ENCODE measurements at places on chromosomes 1 and 21.

DNA sequence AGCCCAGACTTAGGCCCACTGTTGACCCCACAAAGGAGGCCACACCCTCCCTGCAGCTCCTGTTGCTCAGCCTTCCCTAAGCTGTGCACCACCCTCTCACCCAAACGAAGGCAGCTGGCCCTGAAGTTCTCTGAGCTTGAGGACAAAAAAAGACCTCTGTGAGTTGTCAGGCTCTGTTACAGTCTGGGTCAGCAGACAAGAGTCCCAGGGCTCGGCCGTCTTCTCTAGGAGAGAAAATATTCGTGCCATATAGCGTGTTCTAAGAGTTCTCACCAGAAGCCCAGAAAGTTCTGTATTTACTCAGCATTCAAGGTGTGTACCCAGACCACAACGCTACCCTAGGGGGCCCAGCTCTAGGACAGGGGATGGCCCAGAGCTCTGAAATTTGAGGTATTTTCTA, 25.5 kb upstream of the LYST start:
- DNase-seq = no peak

- no peak for DNase-seq
Observed at GRCh38 chr1:16434501-16434900, 2.7 kb downstream of the SPATA21 start.

DNA sequence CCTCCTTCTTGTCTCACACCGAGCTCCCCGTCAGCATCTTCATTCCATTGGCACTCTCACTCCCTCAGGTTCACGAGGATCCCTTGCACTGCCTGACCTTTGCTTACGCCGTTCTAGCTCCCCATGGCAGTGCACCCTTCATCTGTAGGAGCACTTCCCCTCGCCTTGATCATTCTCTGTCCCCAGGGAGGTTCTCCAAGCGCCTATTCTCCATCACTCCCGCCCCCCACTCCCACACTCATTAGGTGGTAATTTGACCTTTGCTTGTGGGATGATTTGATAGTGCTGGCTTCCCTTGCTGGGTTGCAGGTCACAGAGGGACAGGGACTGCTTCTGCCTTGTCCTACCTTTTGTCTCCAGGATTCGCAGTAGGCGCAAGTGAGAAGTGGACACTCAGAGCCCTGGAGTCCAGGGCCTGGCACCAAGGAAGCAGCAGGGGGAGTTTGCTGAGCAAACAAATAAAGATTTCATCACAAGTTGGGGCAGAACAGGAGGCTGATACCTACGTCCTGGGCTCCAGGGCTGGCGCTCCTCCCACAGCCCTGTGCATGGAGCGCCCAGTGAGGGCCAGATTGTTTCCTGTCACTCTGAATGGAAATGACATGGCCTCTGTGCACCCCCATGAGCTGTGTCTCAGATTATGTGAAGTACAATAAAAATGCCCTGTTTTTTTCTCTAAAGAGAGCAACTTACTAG, 82.0 kb upstream of the RUNX3 start:
- DNase-seq = no peak

DNA sequence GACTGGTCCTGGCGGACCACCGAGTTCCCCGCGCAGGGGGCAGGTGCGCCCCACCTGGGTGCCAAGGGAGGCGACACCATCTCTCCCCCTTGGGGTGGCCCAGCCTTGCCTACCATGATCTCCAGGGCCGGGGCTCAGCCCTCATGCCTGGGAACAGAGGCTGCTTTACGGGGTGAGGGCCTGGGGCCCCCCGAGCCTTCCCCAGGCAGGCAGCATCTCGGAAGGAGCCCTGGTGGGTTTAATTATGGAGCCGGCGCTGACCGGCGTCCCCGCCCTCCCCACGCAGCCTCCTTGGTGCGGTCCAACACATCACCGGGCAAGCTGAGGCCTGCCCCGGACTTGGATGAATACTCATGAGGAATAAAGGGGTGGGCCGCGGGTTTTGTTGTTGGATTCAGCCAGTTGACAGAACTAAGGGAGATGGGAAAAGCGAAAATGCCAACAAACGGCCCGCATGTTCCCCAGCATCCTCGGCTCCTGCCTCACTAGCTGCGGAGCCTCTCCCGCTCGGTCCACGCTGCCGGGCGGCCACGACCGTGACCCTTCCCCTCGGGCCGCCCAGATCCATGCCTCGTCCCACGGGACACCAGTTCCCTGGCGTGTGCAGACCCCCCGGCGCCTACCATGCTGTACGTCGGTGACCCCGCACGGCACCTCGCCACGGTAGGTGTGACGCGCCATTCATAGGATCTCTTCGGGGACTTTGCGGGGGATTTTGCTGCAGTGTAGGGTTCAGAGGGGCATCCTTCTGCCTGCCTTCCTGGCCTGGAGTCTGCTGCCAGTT, 38.2 kb downstream of the TP73 start:
- DNase-seq = no peak

- no peak for DNase-seq
Observed at GRCh38 chr1:199082778-199083389, 444.0 kb downstream of the PTPRC start.

DNA sequence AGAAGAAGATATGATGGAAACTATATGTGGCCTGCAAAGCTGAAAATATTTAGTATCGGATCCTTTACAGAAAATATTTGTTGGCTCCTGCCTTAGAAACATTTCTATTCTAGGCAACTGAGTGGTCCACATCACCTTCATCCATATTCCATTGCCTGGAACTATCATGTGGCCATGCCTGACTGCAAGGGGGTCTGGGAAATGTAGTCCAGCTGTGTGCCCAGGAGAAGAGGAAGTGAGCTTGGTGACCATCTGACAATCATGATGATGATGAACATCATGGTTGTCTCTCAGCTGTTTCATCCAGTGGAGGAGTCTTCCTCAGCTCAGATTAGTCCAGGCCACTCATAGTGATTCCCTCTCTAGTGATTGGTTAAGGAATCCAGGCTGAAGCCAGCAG, 61.8 kb upstream of the IFNLR1 start:
- no peak for DNase-seq

GRCh38 chr1:218369688-218370511, 24.8 kb downstream of the TGFB2 start:
- no peak for DNase-seq

DNA sequence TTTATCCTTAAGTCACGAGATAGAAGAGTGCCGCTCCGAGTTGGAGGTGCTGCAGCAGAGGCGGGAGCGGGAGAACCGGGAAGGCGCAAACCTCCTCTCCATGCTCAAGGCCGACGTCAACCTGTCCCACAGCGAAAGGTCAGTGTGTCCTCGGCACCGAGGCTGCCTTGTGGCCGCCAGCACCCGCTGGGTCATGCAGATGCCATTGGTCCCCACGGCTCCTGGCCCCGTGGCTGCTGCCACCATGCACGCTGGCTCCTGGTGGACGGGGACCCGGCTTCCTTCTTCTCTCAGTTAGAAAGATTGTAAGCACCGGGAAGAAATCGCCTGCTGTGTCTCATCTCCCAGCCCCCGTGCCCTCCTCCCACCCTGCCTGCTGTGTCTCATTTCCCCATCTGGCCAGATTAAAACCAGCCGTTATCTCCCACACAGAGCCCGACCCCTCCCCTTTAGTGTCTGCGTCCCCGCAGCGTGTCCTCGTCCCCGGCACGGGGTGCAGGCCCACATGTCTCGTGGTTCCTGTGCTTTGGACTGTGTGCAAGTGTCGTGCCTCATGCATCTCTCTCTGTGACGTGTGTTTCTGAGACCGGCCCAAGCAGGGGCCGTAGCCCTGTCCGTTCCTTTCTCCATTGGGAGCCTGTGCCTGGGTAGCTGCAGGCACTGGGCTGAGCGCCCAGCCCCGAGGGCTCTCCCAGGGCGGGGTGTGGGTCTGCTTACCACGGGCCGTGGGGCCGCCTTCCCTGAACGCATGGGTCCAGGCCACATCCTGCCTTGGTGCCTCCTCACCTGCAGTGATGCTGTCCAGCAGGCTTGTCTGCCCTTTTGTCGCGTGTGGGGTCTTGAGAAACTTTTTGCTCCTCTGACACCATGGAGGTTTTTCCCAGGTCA, 62.1 kb downstream of the PCNT start:
- DNase-seq = no peak

DNA sequence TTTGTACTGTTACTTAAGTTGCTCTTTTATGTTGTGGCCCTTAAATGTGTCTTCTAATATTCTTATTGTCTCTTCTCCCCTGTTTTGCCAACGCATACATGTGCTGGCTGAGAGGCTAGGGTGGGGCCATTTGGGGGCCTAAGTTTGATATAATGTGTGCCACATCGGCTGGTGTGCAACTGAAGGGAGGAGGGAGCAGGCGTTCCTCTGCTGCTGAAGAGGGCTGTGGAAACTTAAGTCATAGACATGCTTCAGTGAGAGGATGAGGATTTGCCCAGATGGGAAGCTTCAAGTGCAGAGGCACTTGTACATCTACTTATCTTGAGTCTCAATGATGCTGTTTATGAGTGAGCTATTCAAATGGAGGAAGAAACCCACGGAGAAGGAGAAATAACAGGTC, 630.6 kb downstream of the LMO4 start:
- no peak for DNase-seq

DNA sequence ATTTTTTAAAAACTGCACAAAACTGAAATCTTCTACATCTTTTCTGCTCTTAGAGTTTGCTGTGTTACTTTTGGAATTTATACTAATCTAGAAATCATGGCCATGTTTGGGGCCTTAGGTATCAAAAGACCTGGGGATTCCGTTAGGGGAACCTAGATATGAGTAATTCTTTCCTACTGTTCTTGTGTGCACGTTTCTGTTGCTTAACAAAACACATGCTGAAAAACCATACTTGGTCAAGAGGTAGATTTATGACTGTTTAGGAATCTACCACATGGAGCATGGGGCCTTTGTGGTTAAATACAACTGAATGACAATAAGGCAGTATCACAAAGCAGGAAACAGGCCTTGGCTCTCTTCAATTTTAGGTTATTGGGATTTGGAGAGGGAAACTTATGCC, 291.9 kb upstream of the USP25 start:
- DNase-seq = no peak

- DNase-seq = no peak
Observed at GRCh38 chr21:16676391-16676790, 836.5 kb upstream of the CXADR start.

GRCh38 chr1:235442788-235443429, 61.3 kb downstream of the B3GALNT2 start:
- no peak for DNase-seq

DNA sequence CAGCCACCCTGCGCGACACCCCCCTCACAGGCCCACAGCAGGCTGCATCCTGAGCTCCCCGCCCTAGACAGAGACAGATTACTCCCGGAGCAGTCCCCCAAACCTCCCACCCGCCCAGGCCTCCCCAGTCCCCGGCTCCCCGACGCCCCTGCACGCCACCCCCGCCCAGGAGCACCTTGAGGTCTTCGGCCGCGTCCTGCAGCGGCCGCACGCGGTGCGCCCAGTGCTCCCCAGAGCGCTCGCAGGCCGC, 731 bp downstream of the TRIM11 start:
- peak; percentile 38 for DNase-seq

GRCh38 chr1:107691540-107691939, 273.4 kb downstream of the VAV3 start:
- no peak for DNase-seq

DNA sequence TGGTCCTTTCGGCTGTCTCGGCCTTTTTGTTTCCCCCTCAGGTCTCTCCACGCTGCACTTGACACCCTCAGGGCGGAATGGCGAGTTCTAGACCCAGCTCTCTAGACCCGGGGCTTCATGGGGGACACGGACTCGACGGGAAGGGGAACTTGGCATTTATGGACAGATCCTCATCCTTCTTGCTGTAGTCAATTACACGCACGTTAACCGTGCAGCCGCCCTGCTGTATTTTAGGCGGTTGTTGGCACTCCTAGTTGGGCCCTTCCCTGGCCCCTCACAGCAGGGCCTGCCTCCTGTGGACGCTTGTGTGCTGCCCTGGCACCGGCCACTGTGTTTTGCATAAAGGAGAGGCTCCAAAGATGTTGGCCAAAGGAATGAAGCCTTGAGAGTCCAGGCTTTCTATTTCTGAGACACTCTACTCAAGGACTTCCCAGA, 558 bp upstream of the BTG3 start:
- DNase-seq = no peak

DNA sequence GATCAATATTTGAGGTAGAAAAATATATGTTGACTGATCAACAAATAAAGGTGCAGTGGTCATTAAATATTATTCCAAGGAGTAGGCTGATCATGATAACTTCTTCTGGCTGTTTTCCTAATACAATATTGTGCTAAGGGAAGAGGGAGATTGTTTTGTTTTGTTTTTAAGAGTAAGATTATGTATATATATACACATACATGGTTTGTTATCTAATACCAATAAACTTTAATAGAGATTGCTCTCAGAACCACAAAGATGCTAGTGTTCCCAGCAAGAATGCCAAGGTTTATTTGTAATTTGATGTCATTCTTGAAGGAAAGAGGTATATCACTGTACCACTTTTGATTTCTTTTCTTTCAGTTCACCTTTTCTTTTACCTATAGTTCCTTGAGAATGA, 10.1 kb downstream of the CLCA2 start:
- no peak for DNase-seq

GRCh38 chr1:185473186-185473585, 156.1 kb upstream of the IVNS1ABP start:
- no peak for DNase-seq

GRCh38 chr1:213083112-213083445, 32.0 kb downstream of the RPS6KC1 start:
- DNase-seq = no peak

- peak; percentile 35 for DNase-seq
Observed at GRCh38 chr1:9542430-9542829, 3.2 kb downstream of the SLC25A33 start.

- DNase-seq = no peak
Observed at GRCh38 chr1:191971447-191971846, 186.8 kb upstream of the RGS18 start.
